ENCODE measurements at places on chromosomes 1 and 21. TPM values are rescaled to one million over a fixed set of nuclear protein-coding genes. Genes with fewer than 3 reads are reported as not detected.

The PBX1 gene
- 57.2 TPM for total RNA-seq

The SLC1A7 gene
- not detected for total RNA-seq

The SLC22A15 gene
- 4.0 TPM for total RNA-seq

- no peak for DNase-seq
These were observed 2.1 kb downstream of the CAPZB start for GRCh38 chr1:19483261-19483660.

GRCh38 chr1:21931171-21932093 lies 5.7 kb downstream of the HSPG2 start:
- no peak for DNase-seq

GRCh38 chr1:12088607-12089006 lies 25.5 kb downstream of the TNFRSF8 start:
- DNase-seq: no peak
